ENCODE measurements at places on chromosomes 13 and 19.
A peak's percentile ranks its signal among the peaks of the same experiment; 100 is the strongest.

DNA sequence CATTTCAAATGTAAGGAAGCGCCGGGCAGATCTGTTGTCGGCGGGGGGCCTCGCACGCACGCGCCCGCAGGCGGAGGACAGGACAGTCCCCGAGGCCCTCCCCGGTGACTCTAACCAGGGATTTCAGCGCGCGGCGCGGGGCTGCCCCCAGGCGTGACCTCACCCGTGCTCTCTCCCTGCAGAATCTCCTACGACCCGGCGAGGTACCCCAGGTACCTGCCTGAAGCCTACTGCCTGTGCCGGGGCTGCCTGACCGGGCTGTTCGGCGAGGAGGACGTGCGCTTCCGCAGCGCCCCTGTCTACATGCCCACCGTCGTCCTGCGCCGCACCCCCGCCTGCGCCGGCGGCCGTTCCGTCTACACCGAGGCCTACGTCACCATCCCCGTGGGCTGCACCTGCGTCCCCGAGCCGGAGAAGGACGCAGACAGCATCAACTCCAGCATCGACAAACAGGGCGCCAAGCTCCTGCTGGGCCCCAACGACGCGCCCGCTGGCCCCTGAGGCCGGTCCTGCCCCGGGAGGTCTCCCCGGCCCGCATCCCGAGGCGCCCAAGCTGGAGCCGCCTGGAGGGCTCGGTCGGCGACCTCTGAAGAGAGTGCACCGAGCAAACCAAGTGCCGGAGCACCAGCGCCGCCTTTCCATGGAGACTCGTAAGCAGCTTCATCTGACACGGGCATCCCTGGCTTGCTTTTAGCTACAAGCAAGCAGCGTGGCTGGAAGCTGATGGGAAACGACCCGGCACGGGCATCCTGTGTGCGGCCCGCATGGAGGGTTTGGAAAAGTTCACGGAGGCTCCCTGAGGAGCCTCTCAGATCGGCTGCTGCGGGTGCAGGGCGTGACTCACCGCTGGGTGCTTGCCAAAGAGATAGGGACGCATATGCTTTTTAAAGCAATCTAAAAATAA is 18.2 kb downstream of the IL17D start:
- peak; percentile 46 for DNase-seq

GRCh38 chr13:76825430-76825829 is 60.8 kb downstream of the KCTD12 start:
- DNase-seq, result no peak

DNA sequence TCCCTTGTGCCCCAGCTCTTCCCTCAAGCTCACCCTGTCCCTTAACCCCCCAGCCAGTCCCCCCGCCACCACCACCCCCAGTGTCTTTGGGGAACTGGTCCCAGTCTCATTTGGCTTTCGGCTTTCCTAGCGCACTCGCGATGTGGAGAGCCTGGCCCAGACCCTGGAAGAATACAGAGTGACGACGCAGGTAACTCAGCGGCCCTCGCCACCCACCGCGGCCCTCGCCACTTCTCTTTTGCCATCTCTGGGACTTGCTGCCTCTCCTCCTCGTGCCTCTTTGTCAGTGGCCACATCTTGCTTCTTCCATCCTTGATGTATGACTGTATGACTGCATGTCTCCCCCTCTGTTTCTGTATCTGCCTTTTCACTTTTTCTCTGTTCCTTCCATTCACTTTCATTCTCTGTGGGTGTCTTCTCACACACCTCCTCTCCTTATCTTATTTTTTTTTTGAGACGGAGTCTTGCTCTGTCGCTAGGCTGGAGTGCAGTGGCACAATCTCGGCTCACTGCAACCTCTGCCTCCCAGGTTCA is 15.7 kb downstream of the PTH2 start:
- no peak for DNase-seq

- DNase-seq, result no peak
These were observed 18.6 kb downstream of the NALCN start for GRCh38 chr13:101397742-101398141.

GRCh38 chr19:16898361-16899015 is 9.7 kb downstream of the F2RL3 start:
- DNase-seq, result no peak

GRCh38 chr19:2335848-2336247 is 7.4 kb downstream of the SPPL2B start:
- DNase-seq, result no peak

GRCh38 chr19:36084231-36085009 is 26.5 kb upstream of the OVOL3 start:
- DNase-seq, result no peak

GRCh38 chr13:74306496-74306895 is 172.3 kb upstream of the KLF12 start:
- DNase-seq, result no peak

DNA sequence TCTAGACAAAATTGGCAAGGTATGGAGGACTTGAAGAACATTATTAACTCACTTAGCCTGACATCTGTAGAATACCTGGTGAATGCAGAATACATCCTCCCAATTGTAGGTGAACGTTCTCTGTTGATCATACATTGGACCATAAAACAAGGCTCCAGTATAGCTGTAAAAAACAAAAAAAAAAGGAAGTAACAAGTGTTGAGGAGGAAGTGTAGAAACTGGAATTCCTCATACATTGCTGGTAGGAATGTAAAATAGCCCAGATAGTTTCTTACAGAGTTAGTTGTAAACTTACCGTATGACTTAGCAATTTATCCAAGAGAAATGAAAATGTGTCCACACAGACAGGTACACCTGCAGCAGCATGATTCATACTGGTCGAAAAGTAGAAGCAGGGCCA is 44.8 kb downstream of the TSSK6 start:
- DNase-seq, result no peak

DNA sequence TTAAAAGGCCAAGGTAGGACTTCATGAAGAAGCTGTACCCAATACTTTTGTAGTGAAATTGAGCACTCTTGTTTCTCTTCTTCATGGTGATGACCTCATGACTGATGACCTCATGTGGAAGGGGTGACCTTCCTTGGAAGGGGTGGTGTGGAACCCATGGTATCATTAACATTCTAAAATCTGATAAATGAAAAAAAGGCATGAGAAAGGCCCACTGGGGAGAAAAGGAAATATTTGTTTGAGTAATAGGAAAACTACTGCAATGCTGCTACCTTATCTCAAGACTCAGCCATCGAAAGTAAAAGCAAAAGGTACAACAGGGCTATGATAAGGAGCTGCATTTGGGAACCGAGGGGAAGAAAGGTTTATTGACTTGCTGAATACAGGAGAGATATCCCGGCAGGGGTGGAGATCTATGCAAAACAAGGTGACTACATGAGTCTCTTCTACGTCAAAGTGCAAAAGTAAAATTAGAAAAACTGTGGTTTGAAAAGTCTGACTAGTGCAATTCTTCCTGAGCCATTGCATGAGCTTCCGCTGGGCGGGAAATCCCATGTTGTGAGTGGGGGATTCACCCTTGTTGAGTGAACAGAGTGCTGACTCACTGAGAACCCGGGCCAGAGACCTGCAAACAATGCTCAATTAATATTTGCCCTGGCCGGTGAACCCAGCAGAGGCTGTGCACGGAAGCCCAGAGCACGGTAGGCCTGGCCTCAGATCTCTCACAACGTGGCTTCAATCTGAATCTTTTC is 138.9 kb upstream of the RFC3 start:
- DNase-seq, result no peak

GRCh38 chr19:12513531-12514061 is 29.0 kb upstream of the ZNF709 start:
- DNase-seq, result peak; percentile 29

- no peak for DNase-seq
These were observed 168.5 kb downstream of the LMO7 start for GRCh38 chr13:75804605-75805004.

DNA sequence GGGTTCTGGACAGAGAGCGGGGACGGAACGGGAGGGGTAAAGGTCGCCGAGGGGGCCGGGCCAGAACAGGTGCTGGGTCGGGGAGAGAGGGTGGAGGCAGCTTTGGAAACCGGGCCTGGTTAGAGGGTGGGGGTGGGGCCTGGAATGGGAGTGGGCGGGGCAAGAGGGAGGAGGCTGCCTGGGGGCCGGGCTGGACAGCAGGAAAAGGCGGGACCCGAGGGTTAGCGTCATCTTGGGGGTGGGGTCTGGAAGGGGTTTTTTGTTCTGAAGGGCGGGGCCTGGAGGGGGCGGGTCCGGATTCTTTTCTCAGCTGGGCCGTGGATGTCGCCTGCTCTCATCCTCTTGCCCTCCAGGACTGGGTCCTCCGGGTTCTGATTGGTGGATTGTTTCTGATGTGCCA is 4.3 kb upstream of the ZNF813 start:
- peak; percentile 74 for DNase-seq
